T1000 (cell line): ENCODE measurements at places on chromosomes 2 and 18.
A peak's percentile ranks its signal among the peaks of the same experiment; 100 is the strongest.

GRCh38 chr2:203484266-203485112 lies 50.6 kb downstream of the RAPH1 start:
- no peak for DNase-seq

GRCh38 chr18:22214731-22215528 lies 45.5 kb downstream of the GATA6 start:
- DNase-seq, result no peak

- no peak for DNase-seq
Observed at GRCh38 chr2:39265315-39265714, 21.5 kb upstream of the CDKL4 start.

DNA sequence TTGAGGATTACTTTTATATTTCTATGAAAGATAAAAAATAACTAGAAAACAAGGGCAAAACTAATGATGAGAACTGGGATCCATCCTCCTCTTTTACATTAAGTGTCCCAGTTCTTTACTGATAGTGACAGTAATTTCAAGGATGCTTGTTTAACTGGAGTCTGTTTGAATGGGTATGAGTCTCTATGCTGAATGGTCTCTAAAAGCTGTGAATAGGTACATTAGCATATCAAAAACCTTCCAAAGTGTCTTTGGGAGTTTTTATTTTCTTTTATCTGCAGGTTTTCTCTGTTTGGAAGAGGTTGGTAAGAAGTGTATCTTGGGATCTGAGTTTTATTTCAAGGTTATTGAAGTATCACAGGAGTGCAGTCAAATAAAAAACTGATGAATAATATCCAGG lies 30.0 kb downstream of the DSEL start:
- DNase-seq, result no peak

GRCh38 chr2:55088400-55088799 lies 38.1 kb upstream of the RTN4 start:
- DNase-seq, result no peak

GRCh38 chr2:120791962-120792297 lies 56.3 kb downstream of the GLI2 start:
- DNase-seq, result peak; percentile 20

DNA sequence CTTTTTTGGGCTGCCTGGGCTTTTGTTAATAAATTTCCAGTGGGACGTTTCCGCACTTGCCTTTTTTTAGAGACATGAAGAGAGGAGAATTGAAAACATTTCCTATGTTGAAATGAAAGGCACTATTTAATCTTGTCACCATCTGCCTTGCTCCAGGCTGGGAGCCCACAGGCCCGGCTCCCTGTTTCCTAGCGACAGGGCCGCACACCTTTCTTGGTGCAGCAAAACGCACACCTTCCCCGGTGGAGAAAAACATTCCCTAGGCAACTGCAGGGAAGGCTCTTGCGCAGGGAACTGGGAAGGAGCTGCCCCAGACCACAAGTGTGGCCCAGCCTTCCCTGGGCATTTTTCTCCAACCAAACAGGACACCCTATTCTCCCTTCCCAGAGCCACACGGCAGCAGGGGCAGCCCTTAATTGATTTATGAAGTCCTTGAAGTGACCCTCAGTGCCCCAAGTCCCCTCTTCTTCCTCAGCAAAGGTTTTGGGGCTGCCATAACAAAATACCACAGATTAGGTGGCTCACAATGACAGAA lies 132.9 kb upstream of the MSH6 start:
- no peak for DNase-seq

DNA sequence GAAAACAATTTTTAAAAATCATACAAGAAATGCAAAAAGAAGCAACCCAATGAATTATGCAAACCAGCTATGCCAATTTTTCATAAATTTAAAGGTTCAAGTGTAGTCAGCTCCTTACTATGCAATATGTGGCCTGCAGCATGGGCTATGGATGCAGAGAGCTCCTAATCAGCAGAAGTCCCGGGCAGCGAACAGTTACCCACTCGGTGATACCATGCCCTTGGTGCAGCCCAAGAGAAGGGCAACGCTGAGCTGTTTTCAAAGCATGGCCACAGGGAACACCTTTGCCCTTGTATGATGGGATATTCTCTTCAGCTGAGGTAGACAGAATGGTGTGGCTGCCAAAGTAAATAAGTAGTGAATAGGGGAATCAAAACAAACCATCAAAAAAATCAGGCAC lies 17.3 kb upstream of the ARL5A start:
- DNase-seq, result no peak

GRCh38 chr2:236082061-236082460 lies 86.1 kb downstream of the GBX2 start:
- no peak for DNase-seq

DNA sequence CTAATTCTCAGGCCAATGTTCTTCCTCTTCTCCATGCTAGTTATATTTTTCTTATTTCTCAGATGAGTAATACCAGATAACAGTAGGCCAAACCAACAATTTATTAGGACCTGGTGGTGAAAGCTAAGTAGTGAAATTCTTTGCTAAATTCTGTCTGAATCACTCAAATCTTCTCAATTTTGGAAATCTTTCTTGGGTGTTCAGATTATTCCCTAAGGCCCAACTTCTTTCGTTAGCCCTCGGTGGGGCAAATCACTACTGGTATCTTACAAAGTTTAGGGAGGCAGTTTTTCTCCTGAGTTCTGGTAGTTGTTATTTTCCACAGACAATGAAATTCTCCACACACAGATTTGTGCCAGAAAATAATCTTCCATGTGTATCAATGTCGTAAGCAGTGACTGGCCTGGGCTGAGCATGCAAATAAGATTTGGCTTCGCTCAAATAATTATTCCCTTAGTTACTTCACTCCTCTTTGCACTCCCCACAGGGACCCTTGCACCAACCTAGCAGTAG lies 443.5 kb upstream of the SLC14A2 start:
- DNase-seq, result no peak

DNA sequence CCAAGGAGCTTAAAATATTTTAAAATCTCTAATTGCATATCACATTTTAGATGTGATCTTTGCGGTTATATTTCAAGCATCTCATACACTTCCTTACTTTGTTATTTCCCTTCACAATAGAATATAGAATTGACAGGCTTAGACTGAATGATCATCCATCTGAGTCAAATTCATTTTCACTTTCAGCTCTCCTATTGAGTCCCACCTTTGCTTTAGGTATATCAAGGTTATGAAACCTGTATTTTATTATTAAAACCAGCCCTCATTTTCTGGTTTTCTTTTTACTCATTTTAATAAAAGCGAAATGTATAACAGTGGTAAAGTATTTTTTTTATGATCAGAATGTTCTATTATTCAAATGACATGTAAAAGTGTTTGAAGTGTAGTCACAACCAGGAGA lies 162.9 kb upstream of the KYNU start:
- no peak for DNase-seq

DNA sequence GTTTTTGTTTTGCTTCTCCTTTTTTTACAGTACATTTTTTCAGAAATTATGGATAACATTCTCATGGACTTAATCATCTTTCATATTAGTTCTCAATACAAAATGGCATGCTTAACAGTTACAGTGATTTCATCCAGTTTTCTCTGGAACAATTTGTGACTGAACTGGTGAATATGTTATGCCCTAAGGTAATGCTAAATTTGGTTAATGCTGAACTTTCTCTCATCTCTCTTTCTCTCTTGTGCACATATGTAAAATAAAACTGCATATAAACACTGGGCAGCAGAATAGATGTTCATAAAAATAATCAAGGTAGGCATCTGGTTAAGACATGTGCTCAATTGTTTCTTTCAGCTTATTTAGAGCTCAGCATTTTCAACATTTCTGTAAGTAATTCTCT lies 196.3 kb upstream of the TMEFF2 start:
- no peak for DNase-seq

DNA sequence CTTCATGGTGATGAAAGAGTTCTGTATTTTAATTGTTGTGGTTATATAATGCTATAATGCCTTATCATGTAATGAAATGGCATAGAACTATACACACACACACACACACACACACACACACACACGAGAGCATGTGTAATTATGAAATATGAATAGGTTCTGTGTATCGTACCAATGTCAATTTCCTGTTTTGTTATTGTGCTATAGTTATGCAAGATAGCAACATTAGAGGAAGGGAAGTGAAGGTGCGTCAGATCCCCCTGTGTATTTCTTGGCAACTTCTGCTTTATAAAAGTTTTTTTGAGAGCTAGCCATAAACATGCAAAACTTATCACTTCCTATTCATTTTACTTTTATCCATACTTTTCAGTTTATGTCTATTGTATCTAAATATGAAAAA lies 60.7 kb upstream of the ARHGAP15 start:
- no peak for DNase-seq

- DNase-seq, result no peak
Observed at GRCh38 chr2:74227646-74228045, 29.2 kb downstream of the MTHFD2 start.

DNA sequence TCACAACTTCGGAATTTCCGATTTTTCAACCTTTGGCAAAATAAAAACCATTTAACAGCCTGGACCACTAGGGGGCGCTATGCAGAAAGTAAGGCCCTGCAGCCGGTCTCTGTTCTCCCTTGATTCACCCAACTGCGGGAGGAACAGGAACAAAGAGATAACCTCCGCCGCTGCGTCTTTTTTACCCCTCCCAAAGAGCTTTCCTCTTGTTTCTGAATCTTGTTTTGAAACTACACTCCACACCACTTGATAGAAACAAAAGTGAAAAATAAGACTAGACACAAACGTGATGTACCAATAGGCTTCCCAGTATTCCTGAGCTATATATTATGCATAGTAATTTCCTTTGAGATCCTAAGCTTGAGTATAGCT lies 231.2 kb downstream of the MYO3B start:
- peak; percentile 25 for DNase-seq

- no peak for DNase-seq
Observed at GRCh38 chr18:6728809-6729246, 688 bp upstream of the ARHGAP28 start.

- no peak for DNase-seq
Observed at GRCh38 chr2:14712111-14712510, 79.6 kb downstream of the LRATD1 start.

DNA sequence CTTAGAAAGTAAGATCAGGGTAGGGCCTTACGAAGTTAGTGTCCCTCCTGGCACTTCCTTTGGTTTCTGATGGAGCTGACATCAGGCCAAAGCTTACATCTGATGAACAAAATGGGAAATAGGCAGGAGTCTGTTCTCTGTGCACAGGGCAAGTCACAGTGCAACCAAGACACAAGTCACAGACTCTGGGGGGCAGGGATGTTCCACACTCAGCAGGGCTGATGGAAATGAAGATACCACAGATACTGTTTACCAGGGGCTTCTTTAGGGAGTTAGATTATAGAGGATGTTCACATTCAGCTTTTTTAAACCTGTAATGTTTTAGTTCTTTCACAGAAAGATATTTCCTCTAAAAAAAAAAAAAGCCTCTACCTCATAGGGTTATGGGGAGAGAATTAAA lies 106.2 kb upstream of the EPC2 start:
- no peak for DNase-seq

- no peak for DNase-seq
Observed at GRCh38 chr2:132824716-132825115, 154.7 kb upstream of the LYPD1 start.

GRCh38 chr2:197869501-197870111 lies 65.2 kb downstream of the PLCL1 start:
- DNase-seq, result no peak

- DNase-seq, result no peak
Observed at GRCh38 chr2:189138800-189139199, 40.8 kb downstream of the COL5A2 start.

- DNase-seq, result no peak
Observed at GRCh38 chr2:200379481-200380090, 73.1 kb downstream of the SPATS2L start.

- no peak for DNase-seq
Observed at GRCh38 chr18:10051877-10052631, 138.2 kb downstream of the VAPA start.

DNA sequence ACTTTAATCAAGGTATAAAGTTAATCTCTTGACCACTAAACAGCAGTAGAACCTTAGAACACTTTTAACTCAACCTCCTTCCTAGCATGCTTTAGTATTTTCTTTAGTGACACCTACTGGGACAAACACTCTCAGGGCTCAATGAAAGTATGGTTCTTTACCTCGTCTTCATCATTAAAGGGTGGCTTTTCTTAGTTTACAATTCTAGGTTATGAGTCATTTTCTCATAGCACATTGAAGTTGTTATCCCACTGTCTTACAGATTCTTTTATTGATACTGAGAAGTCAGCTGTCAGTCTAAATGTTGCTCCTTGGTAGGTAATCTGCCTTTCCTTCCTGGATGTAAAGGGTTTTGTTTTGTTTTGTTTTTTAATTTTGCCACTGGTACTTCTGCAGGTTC lies 38.0 kb downstream of the SIGLEC15 start:
- no peak for DNase-seq

- no peak for DNase-seq
Observed at GRCh38 chr18:50091509-50092244, 103.3 kb downstream of the MYO5B start.

DNA sequence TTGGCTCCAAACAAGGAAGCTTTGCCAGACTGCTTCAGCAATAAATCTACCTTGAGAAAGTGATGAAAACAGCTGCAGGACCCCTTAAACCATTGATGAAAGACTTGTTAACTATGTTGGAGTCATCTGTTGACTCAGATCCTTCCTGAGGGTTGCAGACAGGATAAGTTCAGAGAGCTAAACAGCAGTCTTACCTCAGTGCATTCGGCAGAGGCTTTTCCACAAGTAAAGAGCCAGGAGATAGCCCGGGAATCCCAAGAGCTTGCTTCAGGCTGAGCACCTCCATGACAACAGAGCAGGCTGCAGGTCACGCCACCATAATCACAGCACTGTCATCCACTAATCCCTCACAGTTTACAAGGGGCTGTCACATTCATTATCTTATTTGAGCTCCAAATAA lies 23.7 kb downstream of the KIAA2012 start:
- DNase-seq, result no peak

DNA sequence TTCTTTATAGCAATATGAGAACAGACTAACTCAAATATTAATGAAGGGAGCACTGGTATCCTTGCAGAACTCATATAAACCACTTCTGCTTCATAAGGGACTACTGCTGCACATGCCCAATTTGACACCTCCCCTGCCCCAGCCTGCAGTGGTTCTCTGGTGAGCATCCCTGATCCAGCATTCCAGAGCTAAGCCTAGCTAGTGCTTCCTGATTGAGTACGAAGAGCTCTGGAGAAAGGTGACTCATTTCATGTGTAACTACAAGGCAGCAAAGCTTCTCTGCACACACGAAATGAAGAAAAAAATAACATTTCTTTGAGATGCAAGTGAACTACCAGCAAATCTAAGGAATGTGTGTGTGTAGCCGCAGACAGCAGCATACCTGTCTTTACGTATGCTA lies 22.8 kb upstream of the ADNP2 start:
- no peak for DNase-seq

- DNase-seq, result no peak
Observed at GRCh38 chr18:11995445-11996189, 14.3 kb downstream of the IMPA2 start.
